ENCODE measurements at places on chromosomes 12 and 14.
A peak's percentile ranks its signal among the peaks of the same experiment; 100 is the strongest.

DNA sequence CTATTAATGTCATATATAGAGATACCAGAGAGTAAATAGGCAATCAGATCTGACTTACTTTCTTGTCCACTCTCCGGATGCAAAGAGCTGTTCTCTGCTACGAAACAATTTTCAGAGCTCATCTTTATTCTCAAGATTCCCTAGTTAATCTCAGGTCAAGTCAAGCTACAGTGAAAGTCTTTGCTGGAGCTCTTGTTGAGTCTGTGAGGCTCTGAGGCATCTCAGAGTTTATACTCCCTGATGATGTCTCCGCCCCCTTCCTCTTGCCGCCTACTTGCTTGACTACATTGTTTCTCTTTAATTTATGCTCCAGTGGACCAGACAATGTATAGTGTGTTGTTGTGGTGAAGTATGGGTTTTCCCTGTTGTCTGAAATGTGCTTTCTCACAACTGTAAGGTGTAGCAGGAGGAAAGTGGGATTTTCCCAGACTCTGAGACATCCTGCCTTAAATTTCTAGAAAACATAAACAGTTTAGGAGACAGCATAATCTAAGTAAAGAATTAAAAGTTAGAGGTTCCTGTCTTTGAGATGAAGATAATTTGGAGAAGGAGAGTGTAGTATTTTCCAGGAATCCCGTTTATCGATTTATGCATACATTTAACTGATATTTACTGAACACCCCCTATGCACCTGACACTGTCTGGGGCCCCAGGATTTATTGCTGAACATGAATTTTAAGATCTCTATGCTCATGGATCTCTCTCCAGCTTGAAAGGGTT, at the start of gene CD69:
CD69 (minus strand) TSS at position 203 of the 720 bp plus-strand sequence; CDS start at position 122, 81 bp downstream.
- DNase-seq, result peak; percentile 63

- DNase-seq, result peak; percentile 45
Observed at GRCh38 chr14:99188731-99189191, 83.2 kb downstream of the BCL11B start.

DNA sequence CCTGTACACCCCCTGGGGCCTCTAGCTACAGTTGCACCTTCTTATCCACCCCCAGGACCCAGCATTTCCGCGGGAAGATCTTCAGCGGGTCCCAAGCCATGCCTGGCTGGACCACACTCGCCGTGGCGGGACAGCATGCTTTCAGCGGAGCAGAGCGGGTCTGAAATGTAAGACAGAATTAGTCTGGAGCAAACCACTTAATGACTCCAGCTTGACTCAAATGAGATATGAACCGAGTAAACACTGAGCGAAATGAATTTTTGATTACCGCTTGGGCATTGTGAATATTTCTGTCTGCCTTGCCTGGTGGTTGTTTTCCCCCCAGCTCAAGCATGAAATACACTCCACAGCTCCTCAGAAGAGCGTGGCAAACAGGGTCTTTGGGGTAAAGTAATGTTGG, 60.8 kb downstream of the SLC24A4 start:
- no peak for DNase-seq

DNA sequence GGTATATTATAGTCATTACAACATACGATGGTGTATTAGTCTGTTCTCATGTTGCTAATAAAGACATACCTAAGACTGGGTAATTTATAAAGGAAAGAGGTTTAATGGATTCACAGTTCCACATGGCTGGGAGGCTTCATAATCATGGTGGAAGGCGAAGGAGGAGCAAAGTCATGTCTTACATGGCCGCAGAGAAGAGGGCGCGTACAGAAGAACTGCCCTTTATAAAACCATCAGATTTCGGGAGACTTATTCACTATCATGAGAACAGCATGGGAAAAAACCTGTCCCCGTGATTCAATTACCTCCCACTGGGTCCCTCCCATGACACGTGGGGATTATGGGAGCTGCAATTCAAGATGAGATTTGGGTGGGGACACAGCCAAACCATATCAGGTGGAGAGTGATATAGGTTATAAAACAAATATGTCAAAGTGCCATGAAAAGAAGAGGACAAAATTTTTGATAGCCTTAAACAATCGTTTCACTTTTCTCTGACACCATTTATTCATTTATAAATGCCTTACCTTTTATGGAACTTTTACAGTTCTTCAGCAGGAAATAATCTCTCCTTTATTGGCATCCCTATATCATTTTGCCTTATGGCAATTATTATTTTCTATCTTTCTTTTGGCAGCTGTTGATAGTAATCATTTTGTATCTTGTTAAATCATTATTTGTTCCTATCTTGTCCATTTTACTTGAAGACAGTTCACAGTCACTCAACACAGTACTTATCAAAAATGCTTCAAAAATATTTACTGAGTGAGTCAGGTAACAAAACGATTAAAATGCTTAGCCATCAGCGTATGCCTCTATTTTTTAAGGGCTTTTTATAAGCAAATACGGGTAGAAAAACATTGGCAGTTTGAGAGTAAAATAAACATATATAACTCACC, 196.0 kb downstream of the RAD51B start:
- no peak for DNase-seq

DNA sequence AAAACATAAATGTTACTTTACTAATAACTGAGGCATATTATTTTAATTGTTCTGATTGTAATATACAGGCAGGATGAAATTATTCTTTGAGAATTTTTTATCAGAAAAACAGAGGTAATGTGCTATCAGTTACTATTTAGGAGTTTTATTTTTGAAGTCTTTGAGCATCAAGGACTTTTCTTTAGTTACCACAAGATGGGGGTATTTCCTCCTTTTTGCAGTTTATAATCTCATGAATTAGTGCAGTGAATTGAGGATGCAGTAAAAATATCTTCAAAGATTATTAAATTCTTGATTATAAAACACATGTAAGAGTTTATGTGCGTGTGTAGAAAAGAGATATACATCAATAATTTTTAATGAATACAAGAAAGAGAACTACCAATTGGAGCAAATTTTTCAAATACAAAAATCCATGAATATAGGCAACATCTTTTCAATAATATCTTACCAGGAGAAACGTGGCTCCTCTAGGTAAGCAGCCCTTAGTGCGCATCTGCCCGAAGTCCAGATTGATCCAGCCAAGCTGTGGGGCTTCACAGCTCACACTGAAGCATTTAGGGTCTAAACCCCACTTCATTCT, 71.6 kb downstream of the ERGIC2 start:
- no peak for DNase-seq

- no peak for DNase-seq
Observed at GRCh38 chr14:29453045-29453444, 474.6 kb downstream of the PRKD1 start.

DNA sequence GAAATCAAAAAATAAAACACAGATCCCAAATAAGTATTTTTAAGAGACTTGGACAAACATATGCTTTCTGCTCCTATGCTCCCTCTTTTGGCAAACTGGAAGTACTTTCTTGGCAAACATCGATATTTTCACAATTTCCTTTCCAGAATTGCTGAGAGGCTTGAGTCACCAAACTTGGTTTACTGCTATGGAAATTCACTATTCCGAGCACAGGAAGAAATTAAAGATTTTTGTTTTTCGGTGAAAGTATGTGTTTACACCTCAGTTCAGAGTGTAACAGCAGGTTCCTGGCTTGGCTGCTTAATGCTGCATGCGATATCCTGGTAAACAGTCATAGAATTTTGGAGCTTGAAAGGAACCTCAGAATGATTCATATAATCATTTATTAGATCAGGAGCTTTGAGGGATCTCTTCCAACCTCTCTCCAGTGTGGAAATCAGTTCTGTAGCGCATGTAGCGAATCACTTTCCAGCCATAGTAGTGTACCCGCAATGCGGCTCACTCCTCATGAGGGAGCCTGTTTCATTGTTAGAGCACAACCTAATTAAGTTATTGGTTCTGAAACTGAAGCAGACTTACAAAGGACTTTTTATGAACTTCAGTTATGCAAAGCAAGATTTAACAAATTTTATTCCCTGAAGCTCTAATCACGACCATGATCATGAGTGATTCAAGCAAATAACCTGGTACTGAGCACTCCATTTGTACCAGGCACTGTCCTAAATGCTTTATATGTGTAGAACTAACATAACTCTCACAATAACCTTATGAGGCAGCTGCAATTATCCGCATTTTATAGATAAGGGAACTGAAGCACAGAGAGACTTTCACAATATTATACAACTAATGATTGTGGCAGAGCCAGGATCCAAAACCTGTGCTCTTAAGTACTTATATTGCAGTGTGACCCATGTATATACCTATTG, 56.4 kb upstream of the ATP2A2 start:
- no peak for DNase-seq

DNA sequence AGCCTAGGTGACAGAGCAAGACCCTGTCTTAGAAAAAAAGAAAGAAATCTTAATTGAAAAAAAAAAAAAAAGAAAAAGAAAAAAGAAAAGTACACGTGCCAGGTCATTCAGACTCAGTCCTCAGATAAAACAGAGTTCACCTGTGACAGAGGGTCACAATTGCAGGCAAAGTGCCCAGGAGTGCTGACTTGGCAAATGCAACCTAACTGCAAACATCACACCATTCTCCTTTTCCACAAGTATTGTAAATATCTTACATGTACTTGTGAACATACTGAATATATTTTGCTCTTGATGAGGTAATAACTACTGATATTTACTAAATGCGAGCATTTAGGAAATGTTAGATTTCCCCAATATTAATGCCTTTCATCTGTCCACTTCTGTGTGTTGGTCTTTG, 9.0 kb upstream of the COL2A1 start:
- DNase-seq, result no peak

DNA sequence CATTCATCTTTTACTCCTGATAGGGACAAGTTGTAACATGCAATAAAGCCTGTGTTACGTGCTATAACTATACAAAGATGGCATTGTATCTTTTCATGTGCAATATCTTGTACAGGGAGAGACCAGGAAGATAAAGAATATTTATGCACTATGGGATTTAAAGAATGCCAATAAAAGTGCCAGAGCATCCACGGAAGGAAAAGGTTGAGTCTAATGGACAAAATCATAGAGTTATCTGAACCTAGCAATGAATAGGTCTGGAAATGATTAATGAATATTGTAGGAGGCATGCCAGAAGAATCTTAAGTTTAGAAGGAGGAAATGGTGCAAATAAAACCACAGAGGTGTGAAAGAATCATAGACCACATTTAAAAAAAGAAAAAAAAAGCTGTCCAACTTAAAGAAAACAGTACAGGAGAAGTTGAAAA, 263.9 kb downstream of the KCNC2 start:
- no peak for DNase-seq

- DNase-seq, result no peak
Observed at GRCh38 chr14:102019006-102019540, 54.7 kb downstream of the DYNC1H1 start.

- no peak for DNase-seq
Observed at GRCh38 chr14:21194597-21194996, 38.7 kb upstream of the OR5AU1 start.

GRCh38 chr12:124412646-124413015, 117.7 kb downstream of the RFLNA start:
- no peak for DNase-seq

DNA sequence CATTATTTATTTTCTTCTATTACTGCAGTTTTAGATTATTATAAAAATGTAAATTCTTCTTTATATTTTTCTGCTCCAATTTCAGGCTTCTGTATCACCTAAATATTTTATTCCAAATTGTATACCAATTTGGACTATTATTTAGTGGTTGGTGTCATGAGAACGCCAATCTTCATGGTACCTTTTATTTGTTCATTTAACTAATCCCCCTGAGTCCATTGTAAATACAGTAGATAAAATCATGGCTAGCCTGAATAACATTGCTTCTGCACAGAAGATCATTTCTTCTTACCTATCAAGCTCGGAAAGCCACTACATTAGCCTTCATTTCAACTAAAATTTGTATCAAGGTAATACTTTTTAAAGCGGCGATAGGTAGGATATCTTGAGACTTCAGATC, at the start of gene OR6C75:
OR6C75 (plus strand) TSS at position 301 of the 400 bp plus-strand sequence. CDS start 2,136 bp downstream, outside the sequence.
- DNase-seq, result no peak

DNA sequence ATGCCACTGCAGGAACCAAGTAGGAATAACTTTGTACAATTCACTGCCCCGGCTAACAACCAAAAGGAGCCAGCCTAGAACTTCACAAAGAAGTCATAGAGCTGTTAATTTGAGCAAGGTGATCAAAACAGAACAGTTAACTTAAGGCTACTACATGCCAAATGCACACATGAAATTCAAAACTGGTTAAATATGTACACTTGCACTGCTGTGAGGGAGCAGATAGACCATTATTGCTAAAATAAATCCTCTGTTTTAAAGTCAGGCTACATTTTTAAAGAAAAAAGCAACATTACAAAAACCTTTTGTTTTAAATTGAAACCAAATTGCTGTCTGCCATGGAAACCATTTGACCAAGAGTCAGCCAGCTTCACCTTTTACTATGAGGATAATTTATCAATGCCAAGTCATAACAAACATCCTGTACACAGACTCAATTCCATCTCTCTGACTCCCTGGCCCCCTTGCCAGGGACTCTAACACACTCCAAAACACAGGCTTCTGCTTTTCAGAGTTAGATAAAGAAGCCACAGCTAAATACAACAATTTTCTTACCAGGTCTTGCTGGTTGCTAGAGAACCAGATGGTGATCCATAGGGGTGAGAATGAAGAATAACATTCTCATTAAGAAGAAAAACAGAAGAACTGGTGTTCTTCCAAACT, 84.0 kb downstream of the LRP6 start:
- DNase-seq, result no peak

DNA sequence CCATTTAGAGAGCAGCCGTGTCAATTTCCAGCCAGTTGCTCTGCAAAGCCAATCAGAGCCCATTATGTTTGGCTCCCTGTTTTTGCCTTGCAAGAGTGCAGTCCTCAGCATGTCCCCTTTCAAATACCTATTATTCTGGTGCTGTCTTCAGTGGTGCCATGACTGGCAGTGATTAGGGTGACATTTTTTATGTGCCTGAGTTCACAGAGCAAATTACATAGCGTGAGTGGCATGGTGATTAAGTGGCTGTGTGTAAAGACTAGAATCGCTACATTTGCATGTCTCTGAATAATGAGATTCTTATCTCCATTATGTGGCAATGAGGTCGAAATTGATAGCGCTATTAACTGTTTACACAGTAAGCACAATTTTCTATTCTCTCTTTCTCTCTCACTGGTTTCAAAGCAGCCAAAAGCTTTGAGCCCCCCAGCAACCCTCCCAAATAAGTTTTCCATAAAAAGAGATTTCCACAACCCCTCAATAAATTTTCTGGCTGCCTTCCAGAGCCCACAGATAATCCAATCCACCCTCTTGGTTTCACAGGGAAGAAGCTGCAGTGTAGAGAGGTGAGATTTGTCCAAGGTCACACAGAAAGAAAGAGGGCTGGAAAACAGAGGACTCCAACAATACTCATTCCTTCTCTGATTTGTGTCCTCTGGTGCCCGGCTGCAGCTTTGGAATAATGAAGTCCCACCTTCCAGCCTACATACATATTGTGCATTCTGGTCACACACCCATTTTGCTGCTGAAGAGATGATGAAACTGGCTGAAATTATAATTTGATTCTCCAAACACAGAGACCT, 58.8 kb upstream of the NUDT4 start:
- DNase-seq, result no peak

- DNase-seq, result no peak
Observed at GRCh38 chr14:56895154-56895553, 84.9 kb upstream of the OTX2 start.

- DNase-seq, result no peak
Observed at GRCh38 chr12:91422811-91423692, 240.4 kb upstream of the DCN start.

- no peak for DNase-seq
Observed at GRCh38 chr14:45916340-45916953, 663.4 kb upstream of the MIS18BP1 start.

GRCh38 chr12:24584032-24584675, 364.7 kb downstream of the BCAT1 start:
- no peak for DNase-seq
